ENCODE measurements at places on chromosomes 3 and 15. TPM values are rescaled to one million over a fixed set of nuclear protein-coding genes. Genes with fewer than 3 reads are reported as not detected.

Gene NME9
- total RNA-seq: not detected

Gene MESP1
- total RNA-seq: under 0.01 TPM

- DNase-seq: peak; percentile 56
Measured at GRCh38 chr15:65862682-65863081, 6.6 kb upstream of the RAB11A start.

- no peak for DNase-seq
Measured at GRCh38 chr15:101447561-101448071, 41.9 kb downstream of the PCSK6 start.
